ENCODE measurements at places on chromosomes 16 and 17.

DNA sequence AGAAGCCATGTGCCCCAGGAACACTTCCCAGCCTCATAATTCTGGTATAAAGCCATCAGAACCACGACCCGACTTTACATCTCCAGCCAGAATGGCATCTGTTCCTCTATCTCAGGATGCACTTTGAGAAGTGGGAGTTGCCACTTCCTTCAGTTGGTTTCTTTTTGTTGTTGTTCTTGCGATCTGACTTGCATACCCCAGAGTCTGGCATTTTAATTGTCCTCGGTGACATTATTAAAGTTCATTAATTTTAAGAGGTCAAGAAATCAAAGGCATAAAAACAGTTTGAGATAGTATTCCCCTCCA, 13.5 kb downstream of the MARCHF10 start:
- DNase-seq = no peak

DNA sequence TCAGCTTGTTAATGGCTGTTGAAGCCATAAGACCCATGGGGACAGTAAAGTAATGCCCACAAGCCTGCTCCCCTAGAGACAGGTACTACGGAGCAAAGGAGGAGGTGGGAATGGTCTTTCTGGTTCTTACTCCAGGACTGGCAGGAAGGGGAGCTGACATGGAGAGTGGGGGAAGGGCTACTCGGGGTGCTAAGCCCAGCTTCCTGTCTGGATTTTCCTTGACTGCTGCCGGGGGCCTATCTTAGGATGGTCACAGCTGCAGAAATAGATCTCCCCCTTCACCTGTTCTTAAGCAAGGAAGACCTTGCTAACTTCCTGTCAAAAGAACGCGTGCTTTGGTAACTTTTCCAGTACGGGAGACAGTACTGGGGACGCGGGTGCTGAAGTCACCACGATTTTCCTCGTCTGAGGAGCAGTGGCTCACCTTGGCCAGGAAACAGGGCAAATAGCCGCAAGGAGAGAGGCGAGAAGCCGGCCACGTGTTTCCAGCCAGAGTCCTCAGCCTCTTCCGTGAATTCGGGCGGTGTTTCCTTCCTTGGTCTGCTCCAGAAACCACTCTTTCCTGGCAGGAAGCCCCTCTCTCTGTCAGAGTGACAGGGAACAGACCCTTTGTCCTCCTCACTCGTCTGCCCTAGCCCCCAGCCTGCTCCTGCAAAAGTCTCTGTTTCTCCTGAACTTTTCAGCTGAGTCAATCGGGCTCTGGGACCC, 656 bp upstream of the PRR29 start:
- DNase-seq = no peak

DNA sequence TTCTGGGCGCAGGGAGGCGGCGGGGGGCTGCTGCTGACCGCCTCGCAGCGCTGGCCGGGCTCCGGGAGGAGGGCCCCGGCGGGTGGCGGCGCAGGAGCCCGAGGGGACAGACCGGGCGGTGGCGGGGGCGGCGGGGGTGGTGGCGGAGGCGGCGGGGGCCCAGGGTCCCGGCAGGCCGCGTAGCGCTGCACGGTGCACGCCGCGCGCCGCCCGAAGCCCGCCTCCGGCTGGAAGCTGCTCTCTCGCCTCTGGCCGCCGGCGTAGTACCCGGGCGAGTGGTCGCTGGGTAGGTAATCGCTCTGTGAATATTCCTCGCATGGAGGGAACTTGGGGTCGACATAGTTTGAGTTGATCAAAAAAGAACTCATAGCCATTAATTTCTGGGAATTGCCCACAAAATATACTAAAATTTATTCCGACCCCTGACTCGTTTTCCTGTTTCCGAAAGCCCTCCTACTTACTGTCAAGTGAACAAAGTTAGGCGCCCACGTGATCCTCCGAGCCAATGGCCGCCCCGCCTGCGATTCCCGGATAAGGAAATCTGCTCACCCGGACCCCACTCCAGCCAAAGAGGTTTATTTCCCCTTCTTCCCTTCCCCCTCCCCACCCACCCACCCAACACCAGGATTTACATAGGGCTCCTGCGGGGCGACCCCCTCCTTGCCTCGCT, at the start of gene HOXB4:
Gene HOXB4, minus strand, starts transcription at position 405 of the 670 bp plus-strand sequence. Its CDS starts 31 bp downstream, at position 374.
- no peak for DNase-seq

DNA sequence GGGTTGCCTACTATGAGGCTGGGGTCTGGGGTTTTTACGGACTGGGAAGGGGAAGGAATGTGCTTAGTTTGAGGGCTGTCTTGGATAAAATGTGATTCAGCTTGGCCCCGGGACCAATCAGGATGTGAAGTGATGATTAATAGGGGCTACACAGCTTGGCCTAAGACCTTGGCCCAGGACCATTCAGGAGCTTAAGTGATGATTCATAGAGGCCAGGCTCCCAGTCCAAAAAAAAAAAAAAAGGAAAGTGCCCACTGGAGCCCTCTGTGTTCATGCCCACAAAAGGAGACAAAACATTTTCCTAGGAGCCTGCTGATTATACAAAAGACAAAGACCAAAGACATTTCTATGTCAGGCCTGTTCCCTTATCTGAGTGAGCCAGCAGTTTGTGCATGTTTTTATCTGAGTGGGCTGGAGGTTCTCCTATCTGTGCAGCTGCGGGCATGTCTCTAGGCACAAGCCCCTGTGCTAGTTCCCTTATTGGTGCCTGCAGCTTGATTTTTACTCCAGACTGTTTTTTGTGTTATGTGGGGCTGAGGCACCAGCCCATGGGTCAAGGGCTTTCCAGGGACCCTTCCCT, 898.2 kb upstream of the GOT2 start:
- no peak for DNase-seq

DNA sequence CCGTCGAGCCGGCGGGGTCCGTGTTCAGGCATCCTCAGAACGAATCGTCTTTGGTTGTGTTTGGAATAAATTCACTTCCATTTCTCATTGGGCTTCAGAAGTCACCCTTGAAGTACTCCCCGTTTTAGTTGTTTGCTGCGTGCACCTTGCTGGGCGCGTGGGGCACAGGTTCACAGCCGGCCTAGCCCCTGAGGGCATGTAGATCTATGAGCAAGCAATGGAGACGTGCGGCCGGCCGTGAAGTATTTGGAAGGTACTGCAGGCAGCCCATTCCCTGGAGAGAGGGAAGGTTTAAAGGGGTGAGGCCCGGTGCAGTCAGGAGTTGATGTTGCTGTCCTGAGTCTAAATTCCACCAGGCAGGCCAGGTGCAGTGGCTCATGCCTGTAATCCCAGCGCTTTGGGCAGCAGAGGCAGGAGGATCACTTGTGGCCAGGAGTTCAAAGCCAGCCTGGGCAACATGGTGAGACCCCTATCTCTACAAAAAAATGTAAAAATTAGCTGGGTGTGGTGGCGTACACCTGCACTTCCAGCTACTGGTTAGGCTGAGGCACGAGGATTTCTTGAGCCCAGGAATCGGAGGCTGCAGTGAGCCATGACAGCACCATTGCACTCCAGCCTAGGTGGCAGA, 714 bp downstream of the ACSF3 start:
- no peak for DNase-seq

GRCh38 chr16:72182976-72183375, 11.0 kb upstream of the PMFBP1 start:
- DNase-seq = no peak

DNA sequence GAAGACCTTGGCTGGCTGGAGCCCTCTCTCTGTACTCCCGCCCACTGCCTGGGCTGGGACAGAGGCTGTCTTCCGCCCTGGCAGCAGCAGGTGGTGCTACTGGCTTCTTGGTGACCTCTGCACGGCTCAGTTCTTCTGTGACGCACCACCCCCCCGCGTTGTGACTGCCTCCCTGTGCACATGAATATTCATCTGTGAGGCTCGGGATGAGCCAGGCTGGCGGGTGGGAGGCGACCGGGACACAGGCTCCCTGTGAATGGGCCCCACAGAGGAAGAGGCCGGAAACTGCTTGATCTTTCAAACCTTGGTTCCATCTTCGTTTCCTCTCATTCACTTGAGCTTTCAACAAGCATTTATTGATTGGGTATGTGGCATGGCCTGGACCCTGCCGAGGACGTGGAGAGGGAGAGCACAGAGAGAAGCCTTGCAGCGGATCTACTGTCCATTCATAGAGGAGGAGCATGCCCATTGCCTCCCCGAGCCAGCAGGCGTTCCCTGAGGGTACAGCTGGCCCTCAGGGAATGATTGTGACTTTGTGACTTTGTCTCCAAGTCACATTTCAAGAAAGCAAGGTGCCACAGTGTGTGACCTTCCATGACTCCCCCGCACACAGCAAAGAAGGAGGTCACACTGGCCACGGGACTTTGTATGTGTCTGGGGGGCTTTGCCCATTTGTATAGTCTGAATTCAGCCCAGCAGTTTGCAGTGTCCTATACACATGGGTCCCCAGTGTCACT, 45.0 kb downstream of the B9D1 start:
- peak; percentile 93 for DNase-seq

DNA sequence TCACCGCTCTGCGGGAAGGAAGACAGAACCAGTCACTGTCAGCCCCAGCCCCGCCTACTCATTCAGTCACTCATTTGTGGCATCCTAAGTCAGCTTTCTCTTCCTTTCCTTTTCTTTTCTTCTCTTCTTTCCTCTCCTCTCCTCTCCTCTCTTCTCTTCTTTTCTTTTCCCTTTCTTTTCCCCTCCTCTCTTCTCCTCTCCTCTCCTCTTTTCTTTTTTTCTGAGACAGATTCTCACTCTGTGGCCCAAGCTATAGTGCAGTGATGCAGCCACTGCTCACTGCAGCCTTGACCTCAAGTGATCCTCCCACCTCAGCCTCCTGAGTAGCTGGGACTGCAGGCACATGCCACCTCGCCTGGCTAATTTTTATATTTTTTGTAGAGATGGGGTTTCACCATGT, 10.6 kb upstream of the KLHL36 start:
- DNase-seq = no peak

DNA sequence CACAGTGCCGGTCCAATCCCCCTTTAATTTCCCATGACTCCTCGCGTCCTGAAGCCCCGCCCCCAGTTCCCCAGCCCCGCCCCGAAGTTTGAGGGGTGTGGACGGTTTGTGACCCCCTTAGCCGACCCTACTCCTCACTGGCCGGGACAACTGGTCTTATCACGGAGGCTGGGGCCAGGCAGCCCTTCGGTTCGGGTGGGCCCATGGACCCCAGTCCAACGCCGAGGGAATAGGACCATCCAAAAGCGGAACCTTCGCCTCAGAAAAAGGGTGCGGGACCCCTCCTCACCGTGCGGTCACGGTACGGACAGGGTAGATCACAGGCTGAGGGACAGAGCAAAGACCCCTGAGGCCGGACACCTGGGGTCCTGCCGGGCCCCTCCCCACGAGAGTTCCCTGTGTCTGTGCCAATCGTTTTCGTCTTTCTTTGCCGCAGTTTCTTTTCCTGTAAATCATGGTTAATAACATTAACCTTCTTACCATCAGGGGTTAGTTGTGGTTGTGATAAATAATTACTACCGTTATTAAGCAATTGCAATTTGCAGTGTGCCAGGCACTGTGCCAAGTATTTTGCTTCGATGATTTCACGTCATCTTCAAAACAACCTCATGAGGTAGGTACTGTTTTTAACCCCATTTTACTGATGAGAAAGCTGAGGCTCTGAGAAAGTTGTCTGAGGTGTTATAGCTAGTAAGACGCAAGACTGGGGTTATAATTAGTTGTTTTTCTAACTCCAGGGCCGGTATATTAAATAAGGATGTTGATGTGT, 543 bp downstream of the TMUB2 start:
- DNase-seq = no peak

DNA sequence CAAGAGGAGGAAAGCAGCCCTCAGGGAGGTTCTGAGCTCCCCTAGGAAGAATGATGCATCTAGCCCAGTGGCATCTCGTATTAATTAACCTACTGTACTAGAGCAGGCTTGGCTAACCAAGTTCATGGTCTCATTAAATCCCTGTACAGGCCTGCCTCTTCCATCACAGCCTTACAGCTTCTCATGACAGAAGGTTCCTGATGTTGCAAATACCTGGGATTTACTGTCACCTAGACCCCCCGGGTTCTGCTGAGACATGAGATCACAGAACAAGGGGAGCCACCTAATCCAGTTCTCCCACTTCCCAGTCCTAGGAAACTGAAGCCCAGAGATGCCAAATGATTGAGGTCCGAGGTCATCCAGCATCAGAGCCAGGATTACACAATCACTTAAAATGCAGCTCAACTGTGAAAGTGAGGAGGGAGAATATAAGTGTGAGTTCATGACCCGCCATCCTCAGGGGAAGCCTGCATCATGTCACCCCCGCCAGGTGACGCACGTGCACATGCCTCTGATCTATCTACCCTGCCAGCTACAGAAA, 23.9 kb downstream of the ACLY start:
- DNase-seq = no peak

- no peak for DNase-seq
Observed at GRCh38 chr16:30028438-30029076, 2.5 kb downstream of the TLCD3B start.

GRCh38 chr16:89095491-89095951, 1.9 kb downstream of the ACSF3 start:
- DNase-seq = no peak

DNA sequence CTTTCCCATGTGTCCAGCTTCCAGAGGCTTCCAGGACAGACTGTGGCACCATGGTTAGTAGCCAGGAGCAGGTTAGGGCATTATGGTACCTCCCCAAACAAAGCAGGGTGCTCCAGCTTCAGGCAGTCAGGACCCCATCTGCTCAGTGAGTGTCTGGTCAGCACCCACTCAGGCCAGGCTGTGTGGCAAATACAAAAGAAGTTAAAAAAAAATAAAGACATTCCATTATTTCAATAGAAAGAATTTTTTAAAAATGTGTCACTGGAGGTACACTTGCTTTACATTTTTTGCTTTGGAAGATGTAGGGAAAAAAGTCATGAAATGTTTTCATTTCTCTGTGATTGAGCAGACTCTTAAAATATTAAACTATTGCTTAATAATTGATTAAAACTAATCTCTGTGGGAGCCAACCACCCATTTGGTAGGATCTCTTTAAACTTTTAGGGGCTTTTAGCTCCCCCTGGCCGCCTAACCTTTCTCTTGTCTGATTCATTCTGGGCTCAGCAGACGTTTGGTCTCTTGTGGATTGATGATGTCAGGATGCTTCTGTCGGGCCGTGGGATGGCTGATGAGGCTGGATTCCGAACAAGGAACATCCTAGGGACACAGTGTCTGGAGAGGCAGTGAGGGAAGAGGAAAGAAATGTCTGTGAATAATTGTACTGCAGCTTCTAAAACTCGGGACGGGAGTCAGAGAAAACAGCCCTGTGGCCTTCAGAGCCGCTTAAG, 28.4 kb upstream of the NPTX1 start:
- no peak for DNase-seq

DNA sequence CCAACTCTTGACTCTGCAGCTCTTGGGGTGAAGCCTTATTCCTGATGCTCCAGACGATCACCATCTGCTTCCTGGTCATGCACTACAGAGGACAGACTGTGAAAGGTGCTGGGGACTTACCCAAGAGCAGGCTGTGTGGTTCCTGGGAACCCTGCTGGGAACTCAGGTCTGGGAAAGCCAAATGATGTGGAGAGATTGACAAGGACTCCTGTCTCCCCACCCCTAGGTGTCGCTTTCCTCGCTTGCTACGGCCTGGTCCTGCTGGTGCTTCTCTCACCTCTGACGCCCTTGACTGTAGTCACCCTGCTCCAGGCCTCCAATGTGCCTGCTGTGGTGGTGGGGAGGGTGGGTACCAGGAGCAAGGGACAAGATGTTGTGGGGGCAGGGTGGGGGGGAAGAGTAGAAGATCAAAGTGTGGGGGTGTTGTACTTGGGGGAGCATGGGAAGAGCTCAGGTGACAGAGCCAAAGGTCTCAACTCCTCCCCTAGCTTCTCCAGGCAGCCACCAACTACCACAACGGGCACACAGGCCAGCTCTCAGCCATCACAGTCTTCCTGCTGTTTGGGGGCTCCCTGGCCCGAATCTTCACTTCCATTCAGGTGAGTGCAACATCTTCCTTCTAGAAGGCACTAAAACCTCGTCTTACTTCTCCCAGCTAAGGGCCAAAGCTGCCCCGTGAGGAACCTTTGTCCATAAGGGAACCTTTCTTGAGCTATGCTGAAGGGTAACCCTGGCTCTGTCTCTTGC, 3.0 kb downstream of the SOX15 start:
- no peak for DNase-seq

All from caudate nucleus (tissue), 63 donors.